ENCODE measurements at places on chromosomes 3 and 15.

- DNase-seq, result peak; percentile 84
Observed at GRCh38 chr3:123818324-123818920, 65.7 kb downstream of the MYLK start.

DNA sequence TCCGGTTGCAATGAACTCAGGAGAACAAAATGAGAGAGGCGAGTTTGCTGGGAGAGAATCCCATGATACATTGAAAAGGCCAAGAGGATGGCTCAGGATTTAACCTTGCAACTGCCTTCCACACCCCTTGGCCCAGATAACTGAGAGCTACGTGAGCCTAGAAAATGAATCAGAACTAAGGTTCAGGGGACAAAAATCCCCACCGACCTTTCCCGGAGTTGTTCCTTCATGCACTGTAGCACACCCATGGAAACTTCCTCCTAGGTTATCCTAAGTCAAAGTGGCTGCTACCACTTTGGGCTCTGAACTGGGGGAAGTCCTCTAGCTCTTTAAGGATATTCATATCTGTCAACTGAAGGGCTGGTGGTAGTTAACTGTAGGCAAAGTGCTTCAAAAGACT lies 58.3 kb upstream of the SLC4A7 start:
- DNase-seq, result no peak

DNA sequence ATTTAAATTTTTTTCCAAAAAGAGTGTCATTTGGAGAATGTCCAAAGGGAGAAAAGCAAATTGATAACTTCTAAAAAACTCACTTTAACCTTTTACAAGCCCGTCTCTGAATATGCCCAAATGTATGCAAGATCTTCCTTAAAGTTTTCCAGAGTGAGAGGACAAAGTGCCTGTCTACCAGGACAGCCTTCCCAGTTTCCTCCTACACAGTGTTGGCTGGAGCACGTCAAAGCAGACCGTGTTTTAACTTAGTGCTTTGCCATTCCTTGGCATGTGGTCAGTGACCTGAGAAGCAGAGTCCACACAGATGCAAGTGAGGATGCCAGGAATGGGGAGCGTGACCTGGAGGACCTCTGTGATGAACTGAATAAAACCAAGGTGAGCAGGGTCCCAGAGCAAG lies 245.7 kb downstream of the FAM43A start:
- DNase-seq, result no peak

DNA sequence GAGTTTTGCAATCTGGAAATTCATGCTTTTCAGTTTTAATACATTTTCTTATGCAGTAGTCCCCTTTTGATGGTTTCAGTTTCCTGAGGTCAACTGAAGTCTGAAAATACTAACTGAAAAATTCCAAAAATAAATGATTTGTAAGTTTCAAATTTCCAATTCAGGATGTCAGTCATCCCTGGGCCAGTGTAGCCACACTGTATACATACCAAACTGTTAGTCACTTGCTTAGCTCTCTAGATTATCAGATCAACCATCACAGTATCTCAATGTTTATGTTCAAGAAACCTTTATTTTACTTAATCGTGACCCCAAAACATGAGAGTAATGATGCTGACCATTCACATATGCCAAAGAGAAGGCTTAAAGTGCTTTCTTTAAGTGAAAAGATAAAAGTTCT lies 715.5 kb downstream of the GBE1 start:
- DNase-seq, result no peak

GRCh38 chr3:8001712-8002111 lies 499.9 kb upstream of the LMCD1 start:
- no peak for DNase-seq

Data from astrocyte of the spinal cord (primary cell).